ENCODE measurements at places on chromosomes 3 and 15.

DNA sequence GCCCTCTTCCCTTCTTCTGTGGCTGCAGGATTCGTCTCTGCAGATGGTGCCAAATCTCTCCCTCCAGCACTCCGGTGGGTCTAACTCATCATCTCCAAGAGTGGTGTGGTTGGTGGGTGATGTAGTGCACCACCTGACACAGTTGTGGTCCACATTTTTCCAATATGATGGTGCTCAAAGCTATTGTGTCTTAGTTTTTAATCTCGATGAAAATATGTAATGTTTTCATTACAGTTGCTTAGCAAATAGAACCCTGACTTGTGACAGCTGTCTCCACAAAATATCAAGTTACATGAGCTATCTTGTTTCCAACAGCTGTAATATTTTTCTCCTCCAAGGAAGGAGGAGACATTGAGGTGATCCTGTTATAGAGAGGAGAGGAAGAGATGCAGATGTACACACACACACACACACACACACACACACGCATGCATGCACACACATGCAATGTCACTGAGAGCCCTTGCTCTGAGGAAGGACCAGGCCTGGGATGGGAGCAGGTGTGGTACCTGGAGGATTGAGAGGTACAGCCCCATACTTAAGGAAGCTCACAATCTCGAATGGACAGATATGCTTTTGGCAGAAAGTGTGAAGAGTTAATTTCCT, 15.7 kb upstream of the ESYT3 start:
- no peak for DNase-seq

DNA sequence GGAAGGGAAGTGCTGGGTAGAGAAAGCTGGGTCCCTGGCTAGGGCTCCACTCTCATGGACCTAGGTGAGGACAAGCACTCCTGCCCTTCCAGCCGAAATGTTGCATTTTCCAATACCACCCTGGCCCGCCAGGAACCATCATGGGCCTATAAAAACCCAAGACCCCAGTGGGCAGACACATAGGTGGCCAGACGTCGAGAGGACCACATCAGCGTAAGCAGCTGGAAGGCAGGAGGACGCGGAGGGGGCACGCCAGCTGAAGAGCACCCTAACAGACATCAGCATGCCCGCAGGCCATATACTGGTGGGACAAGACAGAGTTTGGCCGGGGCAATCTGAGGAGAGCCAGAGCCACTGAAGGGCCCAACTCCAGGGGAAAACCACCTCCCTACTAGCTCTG, 98.3 kb downstream of the GBE1 start:
- DNase-seq: no peak

- DNase-seq: no peak
Observed at GRCh38 chr15:69462030-69462492, 9.4 kb downstream of the RPLP1 start.

DNA sequence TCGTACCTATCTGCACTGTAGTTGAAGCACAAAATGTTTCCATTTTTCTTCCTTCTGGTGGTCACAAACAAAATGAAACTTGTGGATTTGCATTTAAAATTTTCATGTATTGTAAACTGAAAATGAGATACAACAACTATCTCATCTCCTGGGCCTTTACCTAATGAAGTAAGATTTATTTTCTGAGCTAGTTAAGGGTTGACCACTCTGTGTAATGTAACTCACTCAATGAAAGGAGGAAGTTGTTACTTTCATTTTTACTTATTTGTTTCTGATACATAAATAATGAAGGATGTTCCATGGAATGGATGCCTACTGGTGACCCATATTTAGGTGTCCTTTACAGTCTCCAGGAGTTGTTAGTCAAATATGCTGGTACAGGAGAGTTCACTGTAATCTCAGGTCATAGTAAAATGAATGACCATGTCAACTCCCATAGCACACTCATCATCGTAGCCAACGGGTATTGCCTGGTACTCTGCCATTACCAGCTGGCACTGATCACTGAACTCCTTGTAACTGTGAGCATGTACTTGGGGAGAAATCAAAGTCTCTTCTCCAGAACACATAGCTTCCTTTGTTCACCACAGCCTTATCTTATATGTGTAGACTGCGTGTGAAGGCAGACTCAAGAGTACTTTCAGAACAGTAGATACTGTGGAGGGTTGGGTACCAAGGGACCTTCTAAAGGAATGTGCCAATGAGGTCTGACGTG, 474.2 kb upstream of the ROBO2 start:
- DNase-seq: no peak

GRCh38 chr15:37900326-37901221, 33.9 kb upstream of the TMCO5A start:
- no peak for DNase-seq

GRCh38 chr3:22453906-22454535, 703.0 kb upstream of the ZNF385D start:
- DNase-seq: no peak

- peak; percentile 49 for DNase-seq
Observed at GRCh38 chr15:85329561-85330422, 50.6 kb upstream of the AKAP13 start.

DNA sequence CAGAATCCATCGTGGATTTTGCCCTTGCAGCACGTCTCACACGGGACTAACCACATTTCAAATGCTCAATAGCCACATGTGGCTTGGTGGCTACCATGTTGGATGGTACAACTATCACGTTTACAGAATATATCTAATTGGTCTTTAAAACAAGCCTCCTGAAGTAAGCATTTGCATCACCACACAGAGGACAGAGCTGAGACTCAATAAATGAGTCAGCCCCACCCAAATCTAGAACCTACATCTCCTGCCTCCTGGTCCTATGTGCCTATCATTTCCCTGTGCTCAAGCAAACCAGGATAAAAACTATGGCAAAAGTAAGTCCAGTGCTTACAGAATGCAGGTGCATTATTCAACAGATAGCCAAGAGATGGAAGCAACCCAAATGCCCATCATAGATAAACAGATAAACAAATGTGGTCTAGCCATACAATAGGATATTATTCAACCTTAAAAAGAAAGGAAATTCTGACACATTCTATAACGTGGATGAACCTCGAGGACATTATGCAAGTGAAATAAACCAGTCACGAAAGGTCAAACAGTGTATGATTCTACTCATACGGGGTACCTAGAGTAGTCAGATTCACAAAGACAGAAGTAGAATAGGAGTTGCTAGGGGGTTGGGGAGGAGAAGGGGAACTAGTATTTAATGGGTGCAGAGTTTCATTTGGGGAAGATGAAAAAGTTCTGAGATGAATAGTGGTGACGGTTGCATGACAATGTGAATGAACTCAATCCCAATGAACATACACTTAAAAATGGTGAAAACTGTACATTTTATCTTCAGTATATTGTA, 43.9 kb downstream of the SRGAP3 start:
- no peak for DNase-seq

- DNase-seq: no peak
Observed at GRCh38 chr15:82742134-82742533, 32.5 kb upstream of the AP3B2 start.

DNA sequence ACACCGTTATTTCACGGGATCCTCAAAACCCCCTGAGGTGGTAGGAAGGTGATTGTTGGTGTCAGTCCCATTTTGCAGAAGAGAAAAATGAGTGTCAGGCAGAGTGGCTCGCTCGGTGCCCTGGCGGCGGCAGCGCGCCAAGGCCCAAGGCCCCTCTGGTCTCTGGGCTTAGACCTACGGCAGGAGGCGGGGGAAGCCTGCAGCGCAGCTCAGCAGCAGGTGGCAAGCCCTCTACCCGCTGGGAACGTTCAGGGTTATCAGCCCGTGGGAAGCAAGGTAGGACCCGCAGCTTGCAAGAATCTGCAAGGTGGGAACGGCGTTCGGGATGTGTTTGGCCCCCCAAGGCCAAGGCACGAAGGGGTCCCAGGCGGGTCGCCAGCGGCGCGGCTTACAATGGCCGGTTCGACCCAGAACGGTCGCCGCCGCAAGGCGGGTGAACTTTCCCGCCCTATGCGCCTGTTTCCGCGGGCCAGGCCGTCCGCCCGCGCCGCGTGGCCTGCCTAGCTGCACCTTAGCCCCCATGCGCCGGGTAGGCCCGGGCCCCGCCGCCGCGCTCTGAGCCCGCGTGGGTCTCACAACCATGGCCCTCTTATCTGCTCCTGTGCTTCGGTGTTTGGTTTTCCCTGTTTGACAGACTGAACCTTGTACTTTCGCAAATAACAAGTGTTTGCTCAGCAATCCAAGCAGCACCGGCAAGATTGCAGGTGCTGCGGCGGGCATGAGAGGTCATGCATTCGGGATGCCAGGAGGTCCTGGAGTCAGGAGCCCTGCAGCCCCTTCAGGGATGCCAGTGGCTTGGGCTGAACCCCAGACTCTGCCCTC, 39.7 kb downstream of the CCNL1 start:
- DNase-seq: no peak

DNA sequence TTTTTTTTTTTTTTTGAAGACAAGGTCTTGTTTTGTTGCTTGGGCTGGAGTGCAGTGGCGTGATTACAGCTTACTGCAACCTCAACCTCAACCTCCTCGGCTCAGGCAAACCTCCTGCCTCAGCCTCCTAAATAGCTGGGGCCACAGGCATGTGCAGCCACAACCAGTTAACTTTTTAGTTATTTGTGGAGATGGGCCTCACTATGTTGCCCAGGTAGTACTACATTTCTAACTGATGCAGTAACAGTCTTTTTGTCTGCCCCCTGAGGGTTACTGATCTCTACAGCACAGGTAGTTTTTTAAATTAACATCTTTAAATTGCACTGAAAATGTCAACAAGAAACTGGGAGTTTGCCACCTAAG, 3.4 kb upstream of the LMLN start:
- DNase-seq: no peak

GRCh38 chr15:46091860-46092450, 457.1 kb downstream of the SQOR start:
- no peak for DNase-seq

DNA sequence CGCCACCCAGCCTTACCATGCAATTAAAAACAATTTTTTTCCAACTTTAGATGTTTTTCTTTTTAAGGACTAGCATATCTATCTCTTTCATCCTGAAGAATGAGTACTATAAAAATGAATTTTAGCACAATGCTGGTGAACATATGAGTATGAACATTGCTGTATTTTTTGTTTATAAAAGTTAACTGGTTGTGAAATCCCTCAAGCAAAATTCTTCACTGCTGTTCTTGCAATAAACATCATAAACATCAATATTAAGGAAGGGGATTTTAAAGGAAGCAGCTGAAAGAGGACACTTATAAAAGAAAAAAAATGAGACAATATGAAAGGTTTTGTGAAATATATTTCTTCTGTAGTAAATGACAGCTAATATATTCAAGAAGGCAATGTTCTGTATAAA, 3.0 kb downstream of the PLSCR4 start:
- no peak for DNase-seq

DNA sequence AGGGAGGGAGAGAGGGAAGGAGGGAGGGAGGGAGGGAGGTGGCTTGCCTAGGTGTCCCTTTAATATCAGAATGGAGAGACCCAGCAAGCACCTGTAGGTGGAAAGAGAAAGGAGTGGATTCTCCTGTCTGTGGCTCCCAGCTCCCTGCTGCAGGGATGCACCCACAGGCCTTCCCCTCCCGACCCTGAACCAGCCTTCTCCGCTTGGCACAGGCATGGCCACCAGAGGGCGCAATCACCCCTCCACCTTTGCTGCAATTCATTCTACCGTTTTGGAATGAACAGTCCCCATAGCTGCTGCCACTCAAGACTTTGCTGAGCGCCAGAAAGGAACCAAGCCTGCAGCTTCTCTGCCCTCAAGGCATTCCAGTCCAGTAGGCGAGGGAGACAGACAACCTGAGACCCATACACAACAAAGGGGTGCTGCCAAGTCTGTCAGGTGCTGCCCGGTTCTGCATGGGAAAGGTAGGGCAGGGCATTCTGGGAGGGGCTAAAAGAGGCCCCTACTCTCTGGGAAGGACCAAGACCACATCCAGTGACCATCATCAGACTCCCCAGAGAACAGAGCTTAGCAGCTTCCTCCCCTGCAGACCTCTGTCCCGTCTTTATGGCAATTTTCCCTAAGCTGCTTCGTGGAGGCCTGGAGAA, 4.9 kb downstream of the TLR9 start:
- DNase-seq: no peak

DNA sequence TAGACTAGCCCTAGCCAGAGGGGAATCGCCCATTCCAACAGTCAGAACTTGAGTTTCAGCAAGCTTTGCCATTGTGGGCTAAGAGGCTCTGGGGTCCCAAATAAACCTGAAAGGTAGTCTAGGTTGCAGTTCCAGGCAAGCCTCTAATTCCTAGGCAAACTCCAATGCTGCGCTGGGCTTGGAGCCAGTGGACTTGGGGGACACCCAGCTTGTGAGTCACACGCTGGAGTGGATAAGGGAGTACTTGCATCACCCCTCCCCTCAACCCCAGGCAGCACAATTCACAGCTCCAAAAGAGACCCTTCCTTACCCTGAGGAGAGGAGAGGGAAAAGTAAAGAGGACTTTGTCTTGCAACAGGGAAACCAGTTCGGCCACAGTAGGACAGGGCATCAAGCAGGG, 105.2 kb upstream of the DPPA4 start:
- DNase-seq: no peak

DNA sequence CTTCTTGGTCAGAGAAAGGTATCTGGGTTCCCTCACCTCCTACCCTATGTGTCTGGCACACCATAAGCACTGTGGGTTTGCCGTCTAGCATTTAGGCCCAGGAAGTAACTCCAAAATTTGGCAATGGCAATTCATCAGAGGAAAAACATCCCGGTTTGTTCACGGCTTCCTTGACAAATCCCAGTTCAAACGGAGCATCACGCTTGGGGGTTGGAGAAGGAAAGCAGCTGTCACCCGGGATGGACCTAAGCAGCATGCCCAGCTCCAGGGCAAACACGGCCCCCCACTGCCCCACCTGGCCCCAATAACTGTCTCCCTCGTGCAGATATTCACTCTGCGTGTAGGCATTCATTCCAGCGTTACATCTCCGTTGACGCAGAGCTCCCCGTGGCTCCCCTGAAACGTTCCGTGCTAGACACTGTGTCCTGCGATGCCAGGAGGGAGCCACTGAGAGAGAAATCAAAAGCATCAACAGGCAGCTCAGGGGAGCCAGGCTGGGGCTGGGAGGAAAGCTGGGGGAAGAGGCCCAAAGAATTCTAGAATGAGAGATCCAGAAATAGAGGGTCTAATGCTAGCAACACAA, 41.4 kb downstream of the NTRK3 start:
- DNase-seq: no peak

DNA sequence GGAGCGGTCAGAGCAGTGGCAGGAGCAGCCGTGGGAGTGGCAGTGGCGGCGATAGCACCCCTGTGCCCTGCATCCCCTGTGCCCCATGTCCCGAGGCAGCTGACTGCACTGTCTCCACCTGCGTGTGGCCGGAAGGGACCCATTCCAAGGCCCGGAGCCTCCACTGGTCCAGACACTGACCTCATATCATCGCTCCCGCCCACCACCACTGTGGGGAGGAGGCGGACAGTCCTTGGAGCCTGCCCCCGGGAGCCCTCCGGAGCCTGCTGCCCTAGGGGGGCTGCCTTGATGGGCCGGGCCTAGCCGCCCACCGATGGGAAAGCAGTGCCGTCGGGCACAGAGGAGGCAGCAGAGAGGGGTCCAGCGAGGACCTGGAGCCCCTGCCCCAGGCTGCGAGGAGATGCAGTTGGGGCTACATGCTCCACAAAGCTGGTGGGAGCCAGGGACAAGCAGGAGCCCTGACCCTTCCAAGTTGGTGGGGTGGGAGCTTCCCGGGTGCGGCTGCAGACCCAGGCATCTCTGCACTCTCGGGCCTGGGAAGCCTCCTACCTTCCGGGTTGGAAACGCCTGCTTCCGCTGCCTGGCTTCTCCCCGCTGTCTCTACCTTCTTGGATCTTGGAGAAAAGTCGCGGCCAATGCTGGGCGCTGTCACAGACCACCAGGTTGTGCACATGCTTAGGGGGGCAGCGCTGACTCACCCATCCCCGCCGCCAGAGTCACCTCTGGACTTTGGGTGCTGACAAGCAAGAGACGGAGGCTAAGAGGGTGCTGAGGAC, 283.2 kb upstream of the ROBO1 start:
- DNase-seq: no peak

- DNase-seq: peak; percentile 24
Observed at GRCh38 chr3:177679568-177680471, 482.5 kb upstream of the TBL1XR1 start.
